ENCODE measurements at places on chromosomes 7 and 10.

DNA sequence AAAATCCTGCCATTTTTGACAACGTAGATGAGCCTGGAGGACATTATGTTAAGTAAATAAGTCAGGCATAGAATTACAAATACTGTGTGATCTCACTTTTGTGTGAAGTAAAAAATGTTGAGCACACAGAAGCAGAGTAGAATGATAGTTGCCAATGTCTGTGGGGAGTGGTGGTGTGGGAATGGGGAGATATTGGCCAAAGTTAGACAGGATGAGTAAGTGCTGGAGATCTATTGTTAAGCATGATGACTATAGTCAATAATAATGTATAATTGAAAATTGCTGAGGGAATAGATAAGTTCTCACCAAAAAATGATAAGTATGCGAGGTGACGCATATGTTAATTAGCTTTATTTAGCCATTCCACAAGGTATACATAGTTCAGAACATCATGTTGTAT lies 92.0 kb downstream of the GPR85 start:
- DNase-seq: no peak

DNA sequence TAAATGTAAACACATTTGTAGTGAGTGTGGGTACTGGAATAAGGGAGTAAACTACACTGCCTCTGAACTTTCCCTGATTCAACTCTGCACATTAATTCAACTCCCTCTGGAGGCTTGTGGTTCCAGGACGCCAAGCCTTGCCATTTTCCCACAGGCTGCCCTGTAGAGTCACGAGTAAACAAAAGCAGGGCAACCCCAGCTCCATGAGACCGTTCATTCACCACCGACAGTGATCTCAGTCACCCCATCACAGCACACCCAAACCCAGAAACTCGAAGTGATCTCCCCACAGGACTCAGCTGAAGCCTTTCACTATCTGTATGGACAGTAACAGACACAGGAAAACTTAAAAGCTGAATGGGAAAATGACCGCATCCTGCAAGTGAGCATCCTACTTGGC lies 218.8 kb upstream of the FRMD4A start:
- no peak for DNase-seq

GRCh38 chr10:43238462-43238861 lies 28.4 kb downstream of the RASGEF1A start:
- DNase-seq: peak; percentile 36

GRCh38 chr10:11697718-11698527 lies 44.3 kb upstream of the ECHDC3 start:
- no peak for DNase-seq

- no peak for DNase-seq
Observed at GRCh38 chr7:107742678-107743566, 1.0 kb upstream of the CBLL1 start.

GRCh38 chr7:87926581-87927461 lies 7.2 kb upstream of the ADAM22 start:
- DNase-seq: no peak

- DNase-seq: no peak
Observed at GRCh38 chr10:14757986-14758385, 16.7 kb downstream of the FAM107B start.

GRCh38 chr10:72022228-72022627 lies 58.0 kb downstream of the CHST3 start:
- no peak for DNase-seq

DNA sequence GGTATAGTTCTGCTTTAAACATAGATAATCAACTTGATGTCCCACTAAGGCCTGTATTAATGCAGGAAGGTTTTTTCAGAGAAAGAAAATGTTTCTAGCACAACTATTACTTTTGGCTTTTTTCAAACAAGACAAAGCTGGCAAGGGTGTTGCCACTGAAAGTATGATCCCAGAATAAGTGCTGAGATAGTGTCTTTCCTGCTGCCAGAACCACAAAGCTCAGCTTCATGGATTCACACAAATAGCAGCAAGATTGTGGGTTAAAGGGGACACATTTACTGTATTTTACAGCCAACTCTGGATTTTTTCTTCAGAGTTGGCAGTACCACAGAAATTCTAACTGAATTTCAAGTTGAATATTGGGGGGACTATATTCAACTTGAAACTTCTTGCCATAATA lies 4.3 kb downstream of the NCOA4 start:
- DNase-seq: no peak

- no peak for DNase-seq
Observed at GRCh38 chr10:35413985-35414861, 77.9 kb downstream of the CCNY start.

DNA sequence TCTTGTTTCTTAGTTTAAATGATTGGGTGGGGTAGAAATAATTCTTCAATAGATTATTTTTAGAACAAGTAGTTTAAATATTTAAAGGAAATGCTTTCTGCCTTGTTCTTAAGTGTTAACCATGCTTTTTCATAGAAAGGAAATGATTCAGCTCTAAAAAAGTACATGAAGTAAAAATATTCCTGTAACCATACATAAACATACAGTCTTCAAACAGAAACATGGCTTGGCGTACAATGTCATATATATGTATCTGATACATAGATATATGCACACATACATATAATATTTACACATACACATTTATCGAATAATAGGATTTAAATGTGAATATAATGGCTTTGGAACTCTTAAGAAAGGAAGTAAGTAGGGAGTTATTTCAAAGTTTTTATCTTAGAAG lies 84.4 kb downstream of the RUNDC3B start:
- DNase-seq: no peak

- no peak for DNase-seq
Observed at GRCh38 chr7:54764861-54765260, 5.8 kb upstream of the SEC61G start.

- DNase-seq: no peak
Observed at GRCh38 chr7:43769281-43769680, 10.8 kb downstream of the BLVRA start.

GRCh38 chr7:51476026-51476425 lies 159.4 kb upstream of the COBL start:
- no peak for DNase-seq

DNA sequence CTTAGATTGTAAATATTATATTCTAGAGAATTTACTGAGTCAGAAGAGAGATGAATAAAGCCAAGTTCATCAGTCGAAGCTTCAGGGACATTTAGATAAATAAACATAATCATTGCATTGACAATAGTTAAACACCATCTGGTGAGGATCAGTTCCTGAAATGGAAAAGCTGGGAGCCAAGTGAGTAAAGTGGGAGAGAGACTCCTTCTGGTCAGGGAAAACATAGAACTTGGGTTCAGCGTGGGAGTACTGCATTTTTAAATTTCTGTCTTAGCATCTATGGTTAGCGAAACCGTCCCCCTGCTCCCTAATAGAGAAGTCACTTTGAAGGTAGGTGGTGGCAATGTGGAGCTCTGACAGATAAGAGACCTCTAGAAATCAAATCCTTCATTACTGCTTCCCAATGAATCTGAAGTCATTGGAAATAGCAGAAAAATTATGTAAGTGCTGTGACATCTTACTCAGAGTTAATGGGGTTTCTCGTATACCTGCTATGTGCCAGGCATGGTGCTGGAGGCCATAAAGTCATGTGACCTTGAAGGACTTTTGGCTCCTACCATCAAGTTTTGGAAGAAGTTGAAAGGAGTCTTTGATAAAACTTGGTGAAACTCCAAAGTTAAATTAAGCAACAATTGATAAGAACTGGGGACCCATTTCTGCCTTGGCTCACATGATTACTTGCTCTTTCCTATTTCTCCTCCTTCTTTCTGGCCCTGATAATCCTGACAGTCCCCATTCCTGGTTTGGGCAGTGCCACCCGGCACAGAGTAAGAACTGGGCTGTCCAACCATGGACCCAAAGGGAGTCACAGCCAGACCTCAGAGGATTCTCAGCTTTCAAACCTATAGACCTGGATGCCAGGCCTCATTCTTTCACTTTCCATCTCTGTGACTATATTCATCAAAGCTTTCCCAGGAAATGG lies 211.2 kb downstream of the C7orf25 start:
- no peak for DNase-seq

DNA sequence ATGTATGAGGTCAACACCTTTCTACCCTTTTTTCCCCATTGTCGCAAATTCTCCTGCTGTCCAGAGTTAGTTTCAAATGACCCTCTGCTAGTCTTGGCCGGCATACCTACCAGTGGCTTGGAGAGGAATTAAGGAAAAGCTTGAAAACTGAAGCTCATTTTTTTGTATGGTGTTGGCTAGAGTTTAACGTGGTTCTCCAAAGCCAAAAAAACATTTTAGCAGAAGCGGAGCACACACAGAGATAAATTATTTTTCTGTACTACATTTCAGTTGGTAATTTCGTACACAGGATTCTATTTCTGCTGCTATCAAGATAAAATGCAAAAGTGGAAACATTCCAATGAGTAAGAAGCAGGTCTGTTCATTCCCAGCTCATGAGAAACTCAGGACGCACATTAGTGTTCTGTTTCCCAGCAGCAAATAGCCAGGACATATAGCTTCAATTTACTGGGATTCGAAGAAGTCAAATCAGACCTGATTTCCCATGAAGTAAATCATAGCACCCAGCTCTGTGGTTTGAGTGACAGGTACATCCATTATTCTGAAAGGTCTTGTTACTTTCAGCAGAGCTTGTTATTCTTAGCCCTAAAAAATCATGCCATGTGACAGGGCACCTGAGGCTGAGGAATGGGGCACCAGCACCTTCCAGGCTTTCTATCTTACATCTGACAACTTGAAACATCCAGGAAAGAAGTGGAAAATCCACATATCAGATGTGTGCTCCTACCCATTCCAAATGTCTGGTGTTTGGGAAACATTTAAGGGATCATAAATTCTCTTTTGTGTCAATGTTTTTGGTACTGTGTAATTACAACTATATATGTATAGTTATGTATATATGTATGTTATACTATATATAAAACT lies 215.9 kb upstream of the C7orf33 start:
- no peak for DNase-seq

DNA sequence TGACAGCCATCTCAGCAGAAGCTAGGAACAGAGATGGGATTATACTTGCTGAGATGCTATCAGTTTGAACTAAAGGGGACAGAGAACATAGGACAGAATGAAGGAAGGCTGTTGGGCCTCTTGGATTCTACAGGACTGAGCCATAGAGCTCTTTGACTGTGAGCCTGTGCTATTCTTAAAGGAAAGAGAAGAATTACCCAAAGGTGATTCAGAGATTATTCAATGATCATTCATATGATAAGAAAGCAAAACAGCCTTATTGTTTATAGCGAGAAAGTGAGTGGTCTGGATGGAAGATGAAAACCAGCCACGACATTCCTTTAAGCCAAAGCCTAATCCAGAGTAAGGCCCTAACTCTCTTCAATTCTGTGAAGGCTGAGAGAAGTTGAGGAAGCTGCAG lies 69.7 kb upstream of the NEUROD6 start:
- DNase-seq: no peak

DNA sequence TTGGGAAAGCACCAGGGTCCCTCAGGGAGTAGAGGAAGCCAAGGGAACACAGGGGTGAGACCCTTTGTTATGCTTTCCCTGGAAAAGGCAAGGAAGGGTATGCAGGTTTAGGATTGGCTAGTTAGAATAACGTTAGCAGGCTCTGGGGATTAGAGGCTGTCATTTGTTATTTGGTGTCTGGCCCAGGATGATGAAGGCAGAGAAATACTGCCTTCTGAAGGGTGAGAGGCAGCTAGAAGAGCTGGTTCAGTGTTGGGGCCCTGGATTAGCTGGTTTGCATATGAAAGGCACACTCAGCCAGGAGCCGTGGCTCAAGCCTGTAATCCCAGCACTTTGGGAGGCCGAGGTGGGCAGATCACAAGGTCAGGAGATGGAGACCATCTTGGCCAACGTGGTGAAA lies 3.0 kb upstream of the PILRA start:
- DNase-seq: no peak

GRCh38 chr7:74525881-74526280 lies 72.2 kb downstream of the GTF2IRD1 start:
- DNase-seq: no peak

GRCh38 chr7:82534684-82535083 lies 91.1 kb upstream of the CACNA2D1 start:
- DNase-seq: no peak

GRCh38 chr7:53121374-53121773 lies 85.9 kb downstream of the POM121L12 start:
- DNase-seq: no peak

DNA sequence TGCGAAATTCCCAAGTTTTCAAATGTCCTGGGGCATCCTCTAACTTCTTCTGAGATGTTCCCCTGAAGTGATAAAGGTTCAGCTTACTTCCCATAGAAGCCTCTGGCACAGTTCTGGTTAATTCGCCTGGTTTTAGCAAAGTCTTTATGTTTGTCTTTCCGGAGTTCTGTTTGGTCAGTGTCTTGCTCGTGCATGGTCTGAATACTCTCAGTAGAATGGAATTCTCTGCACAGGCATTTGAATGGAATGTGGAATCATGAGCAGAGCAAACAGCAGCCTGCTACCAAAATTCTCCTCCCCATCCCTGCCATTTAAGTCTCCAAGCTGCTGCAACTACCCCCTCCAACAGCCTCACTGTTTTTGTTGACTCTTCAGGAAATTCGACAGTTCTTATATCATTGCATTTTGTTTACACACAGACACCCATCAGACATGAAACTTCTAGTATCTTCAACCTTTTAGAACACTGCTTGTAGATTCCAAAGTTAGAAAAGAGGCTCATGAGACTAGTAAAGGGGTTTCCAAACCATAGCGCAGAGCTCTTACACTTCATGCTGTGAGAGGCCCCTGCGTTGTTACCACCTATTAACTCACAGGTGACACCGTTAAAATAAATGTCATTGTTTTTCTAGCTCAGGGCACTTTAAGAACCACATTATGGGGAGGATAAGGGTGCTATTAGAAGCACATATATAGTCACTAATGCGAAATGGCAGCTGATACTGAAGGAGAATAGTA lies 129.7 kb downstream of the PLCE1 start:
- DNase-seq: peak; percentile 80

GRCh38 chr7:82964150-82964882 lies 198.4 kb downstream of the PCLO start:
- DNase-seq: no peak

- no peak for DNase-seq
Observed at GRCh38 chr10:99396471-99396870, 34.0 kb downstream of the GOT1 start.

DNA sequence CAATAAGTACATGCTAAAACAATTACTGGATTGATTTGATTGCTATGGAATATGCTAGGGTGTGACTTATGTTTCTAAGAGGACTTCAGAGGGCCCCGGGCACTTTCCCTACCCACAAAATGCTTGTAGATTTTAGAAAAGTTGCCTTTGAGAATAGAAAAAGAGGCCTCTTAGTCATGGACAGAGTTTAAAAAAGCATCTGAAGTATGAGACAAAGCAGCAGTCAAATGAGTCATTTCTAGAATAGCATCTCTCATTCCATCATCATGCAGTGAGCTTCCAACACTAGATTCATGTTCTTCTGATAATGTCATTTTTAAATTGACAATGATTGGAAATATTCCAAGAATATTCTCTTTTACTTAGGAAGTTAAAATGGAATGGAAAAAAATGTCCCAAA lies 675.1 kb upstream of the PCDH15 start:
- DNase-seq: no peak

DNA sequence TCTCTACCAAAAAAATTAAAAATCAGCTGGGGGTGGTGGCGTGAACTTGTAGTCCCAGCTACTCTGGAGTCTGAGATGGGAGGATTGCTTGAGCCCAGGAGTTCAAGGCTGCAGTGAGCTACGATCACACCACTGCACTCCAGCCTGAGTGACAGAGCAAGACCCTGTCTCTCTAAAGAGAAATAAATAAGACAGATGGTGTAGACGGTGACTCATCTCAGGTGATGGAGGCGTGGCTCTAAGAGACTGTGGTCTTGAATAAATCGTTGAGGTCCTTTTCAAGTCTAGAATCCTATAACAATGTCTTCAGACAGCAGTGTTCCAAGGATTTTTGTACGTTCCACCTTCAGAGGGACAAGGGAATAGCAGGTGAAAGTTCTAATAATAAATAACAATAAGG lies 53.8 kb upstream of the PFKFB3 start:
- no peak for DNase-seq

GRCh38 chr7:73815436-73815835 lies 15.4 kb upstream of the CLDN4 start:
- no peak for DNase-seq

Data from SJSA1 (cell line).